Natural killer cell treated with Interleukin-12 subunit alpha and Interleukin-12 subunit beta and Interleukin-15 and Interleukin-18, amount 100 ng/mL, for 72 hours (primary cell): ENCODE measurements at places on chromosomes 2 and 18. TPM values are rescaled to one million over a fixed set of nuclear protein-coding genes. Genes with fewer than 3 reads are reported as not detected.

GRCh38 chr2:170816504-170817092 lies at the start of gene GAD1:
Gene GAD1, plus strand, starts transcription at chr2:170816887. Its CDS starts 1,705 bp downstream, at chr2:170818592.
- peak; percentile 74 for DNase-seq

The GAL3ST2 gene
- total RNA-seq, result 0.83 TPM

DNA sequence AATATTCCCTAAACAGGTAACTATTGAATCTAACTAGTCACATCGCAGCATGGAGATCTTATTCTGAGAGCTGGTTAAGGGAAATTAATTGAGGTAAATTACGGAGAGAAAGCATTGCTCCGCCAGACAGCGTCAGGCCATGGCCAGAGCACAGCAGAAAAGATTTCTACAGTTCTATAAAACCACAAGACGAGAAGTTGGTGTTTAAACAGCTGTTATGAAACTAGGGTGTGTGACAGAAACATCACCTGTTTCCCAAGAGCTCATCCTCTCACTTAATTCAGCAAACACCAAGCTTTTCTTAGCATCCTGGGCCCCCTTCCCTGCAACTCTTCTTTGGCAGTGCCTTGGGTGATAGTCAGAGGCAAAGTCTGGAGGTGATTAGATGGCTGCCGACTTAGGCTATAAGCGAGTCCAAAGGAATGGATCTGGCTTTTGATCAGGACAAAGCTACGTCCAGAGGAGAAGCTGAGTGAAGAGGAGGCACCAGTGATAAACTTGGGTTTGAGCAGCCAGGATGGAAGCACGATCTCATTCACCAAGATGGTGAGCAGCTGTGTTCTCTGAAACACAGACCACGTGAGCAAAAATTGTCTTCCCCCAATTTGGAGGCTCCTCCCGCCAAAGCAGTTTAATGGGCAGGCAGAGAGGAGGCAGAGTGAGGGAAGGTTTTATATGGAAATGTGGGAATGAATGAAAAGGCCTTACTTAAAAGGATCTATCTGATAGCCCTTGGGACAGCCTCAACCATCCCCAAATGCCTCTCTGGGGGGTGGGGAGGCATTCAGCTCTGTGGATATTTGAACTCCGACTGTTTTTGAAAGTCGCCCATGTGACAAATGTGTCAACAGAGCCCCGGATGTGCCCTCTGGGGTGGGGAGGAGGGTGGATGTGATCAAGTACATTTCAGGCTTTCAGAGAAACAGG lies 57.8 kb downstream of the PKDCC start:
- DNase-seq, result peak; percentile 83

The AP1S3 gene
- 7.2 TPM for total RNA-seq

- no peak for DNase-seq
These were observed 969.7 kb downstream of the DCDC2C start for GRCh38 chr2:4673025-4673489.

- no peak for DNase-seq
These were observed 107.0 kb upstream of the SLC35G4 start for GRCh38 chr18:11502368-11502767.

DNA sequence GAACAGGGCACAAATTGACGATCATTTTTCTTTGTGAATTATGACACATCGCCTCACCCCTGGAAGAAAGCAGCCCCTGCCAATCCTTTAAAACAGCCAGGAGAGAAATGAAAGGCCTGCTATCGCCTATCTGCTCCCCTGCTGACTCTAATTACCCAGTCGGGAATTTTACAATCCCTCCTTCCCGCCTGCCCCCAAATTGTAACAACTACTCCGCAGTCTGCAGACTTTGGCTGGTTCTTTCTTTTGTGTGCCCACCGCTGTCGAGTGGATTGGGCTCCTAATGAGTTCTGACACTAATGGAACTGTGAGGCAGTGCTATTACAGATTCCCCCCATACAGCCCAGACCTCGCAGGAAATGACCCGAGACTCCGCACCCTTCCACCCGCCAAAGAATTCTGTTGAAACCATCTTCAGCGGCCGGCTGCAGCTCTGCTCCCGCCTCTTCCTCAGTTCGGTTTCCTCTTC lies 281.2 kb upstream of the PARD3B start:
- no peak for DNase-seq

The G6PC2 gene
- total RNA-seq, result not detected

DNA sequence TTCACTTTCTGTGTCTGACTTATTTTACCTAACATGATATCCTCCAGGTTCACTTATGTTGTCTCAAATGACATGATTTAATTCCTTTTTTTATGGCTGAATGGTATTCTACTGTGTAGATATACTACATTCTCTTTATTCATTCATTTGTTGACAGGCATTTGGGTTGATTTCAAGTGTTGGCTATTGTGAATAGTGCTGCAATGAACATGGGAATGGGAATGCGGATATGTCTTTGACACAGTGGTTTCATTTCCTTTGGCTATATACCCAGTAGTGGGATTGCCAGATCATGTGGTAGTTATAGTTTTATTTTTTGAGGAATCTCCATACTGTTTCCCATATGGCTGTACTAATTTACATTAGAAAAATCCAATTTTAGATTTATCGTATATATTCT lies 195.4 kb upstream of the KLHL14 start:
- DNase-seq, result no peak

The CHN1 gene
- total RNA-seq, result 4.1 TPM

- peak; percentile 25 for DNase-seq
These were observed 26.3 kb downstream of the GPR55 start for GRCh38 chr2:230898713-230899091.

- DNase-seq, result no peak
These were observed 96.0 kb downstream of the RHOB start for GRCh38 chr2:20542746-20543468.

The MEMO1 gene
- 68.1 TPM for total RNA-seq

The MYCN gene
- total RNA-seq, result not detected

- DNase-seq, result no peak
These were observed 691.2 kb downstream of the EPHA4 start for GRCh38 chr2:220880623-220881596.

GRCh38 chr2:184125867-184126266 lies 472.5 kb upstream of the ZNF804A start:
- DNase-seq, result no peak

GRCh38 chr2:182594286-182594685 lies 121.8 kb upstream of the DNAJC10 start:
- no peak for DNase-seq

The CYS1 gene
- total RNA-seq, result not detected

DNA sequence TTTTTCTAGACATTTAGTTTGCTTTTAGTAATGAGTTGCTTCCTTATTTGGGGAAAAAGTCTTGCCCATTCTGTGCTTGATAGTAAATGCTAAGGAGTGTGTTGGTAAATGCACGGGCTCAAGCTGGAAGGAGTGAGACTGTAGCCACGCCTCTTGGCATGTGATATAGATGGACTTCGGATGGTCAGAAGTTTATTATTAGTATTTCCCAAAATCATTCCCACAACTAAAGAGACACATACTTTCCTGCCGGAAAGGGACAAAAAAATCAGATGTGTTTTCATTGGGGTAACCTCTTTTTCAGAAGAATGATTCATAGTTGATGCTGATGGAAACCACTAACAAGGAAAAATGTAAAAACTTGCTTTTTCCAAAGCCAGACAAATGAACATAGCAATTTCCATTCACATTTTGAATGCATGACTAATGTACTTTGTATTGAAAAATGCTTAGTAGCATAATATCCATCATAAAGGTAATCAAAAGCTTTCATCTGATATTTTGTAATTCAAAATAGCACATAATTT lies 133.2 kb downstream of the ZNF532 start:
- no peak for DNase-seq

GRCh38 chr2:39326644-39327043 lies 82.9 kb upstream of the CDKL4 start:
- no peak for DNase-seq

DNA sequence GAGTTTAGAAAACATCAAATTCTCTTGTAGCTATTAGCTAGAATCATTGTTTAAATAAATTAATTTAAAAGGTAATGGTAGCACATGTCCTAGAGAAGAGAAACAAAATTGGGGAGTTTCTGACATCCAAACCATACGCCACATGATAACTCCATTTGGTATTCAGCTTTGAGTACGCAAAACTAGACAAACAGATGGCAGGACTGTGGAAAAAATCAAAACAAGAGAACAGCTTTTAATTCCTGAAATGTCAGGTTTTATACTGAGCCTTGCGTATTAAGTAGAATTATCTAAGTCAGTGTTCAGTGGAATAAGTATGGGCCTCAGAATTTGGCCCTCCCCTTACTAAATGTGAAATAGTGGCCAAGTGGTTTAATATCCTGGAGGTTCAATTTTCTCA lies 82.4 kb upstream of the PDE1A start:
- no peak for DNase-seq

DNA sequence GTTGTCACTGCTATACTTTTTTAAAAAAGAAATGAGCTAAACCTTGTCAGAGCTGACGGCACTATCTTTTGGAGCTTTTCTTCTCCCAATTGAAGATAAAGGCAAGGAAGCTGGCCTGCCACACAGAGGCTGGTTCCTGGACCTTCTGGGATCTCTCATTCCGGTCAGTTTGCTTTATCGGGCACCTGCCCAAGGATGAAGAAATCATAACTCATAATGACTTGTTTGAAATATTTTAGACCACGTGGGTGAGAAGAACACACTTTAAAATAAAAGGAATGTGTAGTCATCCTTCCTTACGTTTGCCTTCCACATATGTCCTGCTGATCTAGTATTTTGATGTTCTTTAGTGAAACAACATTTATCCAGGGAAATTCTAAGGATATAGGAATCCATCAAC lies 535.7 kb downstream of the DCC start:
- no peak for DNase-seq

DNA sequence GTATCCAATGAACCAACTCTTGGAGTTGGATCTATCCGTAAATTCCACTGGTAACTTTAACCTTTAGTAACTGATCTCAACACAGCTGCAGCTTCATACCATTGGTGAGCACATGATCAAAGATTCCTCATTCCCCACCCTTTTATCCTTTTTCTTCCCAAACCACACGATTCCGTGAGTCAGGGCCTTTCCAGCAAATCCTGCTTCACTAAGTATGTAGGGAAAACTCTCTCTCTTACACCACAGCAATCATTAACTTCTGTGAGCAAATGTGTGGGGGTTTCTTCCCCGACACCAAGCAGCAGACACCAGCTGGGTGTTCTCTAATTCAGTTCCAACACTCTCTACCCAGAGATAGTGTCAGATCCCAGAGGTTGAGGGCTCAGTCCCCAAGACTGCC lies 23.5 kb downstream of the ELP2 start:
- DNase-seq, result no peak
